ENCODE measurements at places on chromosomes 13 and 19. TPM values are rescaled to one million over a fixed set of nuclear protein-coding genes. Genes with fewer than 3 reads are reported as not detected.

- DNase-seq = no peak
Measured at GRCh38 chr13:65470781-65471180, 1759.4 kb downstream of the PCDH9 start.

GRCh38 chr19:15008308-15008707, 28.6 kb upstream of the SLC1A6 start:
- DNase-seq = no peak

GRCh38 chr19:35352177-35352447, 4.4 kb downstream of the FFAR1 start:
- no peak for DNase-seq

DNA sequence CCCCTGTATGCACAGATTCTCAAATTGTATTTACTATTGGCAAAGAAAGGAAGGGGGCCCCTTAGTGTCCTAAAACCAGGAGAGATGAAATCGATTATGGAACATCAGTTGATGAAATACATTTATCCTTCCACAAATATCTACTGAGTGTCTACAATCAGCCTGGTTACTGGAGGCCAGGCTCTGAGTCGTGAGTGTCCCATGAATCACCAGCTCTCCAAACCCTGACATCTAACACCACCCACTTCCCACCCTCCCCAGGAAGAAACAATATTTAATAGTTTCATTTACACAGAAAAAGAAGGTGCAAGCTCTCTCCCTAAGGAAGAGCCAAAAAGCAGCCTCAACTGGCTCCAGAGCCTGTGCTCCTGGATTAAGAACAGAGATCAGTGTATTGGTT, 25.2 kb downstream of the KCTD15 start:
- peak; percentile 53 for DNase-seq

Gene ZNF439
- total RNA-seq = 12.3 TPM

Gene PLIN4
- not detected for total RNA-seq

- peak; percentile 68 for DNase-seq
Measured at GRCh38 chr19:5002143-5002542, 33.2 kb downstream of the KDM4B start.

- DNase-seq = no peak
Measured at GRCh38 chr13:111943229-111943795, 123.6 kb upstream of the SOX1 start.

GRCh38 chr13:98398581-98398980, 178.3 kb downstream of the STK24 start:
- DNase-seq = no peak

- DNase-seq = peak; percentile 57
Measured at GRCh38 chr19:17775245-17775927, 19.6 kb upstream of the B3GNT3 start.

DNA sequence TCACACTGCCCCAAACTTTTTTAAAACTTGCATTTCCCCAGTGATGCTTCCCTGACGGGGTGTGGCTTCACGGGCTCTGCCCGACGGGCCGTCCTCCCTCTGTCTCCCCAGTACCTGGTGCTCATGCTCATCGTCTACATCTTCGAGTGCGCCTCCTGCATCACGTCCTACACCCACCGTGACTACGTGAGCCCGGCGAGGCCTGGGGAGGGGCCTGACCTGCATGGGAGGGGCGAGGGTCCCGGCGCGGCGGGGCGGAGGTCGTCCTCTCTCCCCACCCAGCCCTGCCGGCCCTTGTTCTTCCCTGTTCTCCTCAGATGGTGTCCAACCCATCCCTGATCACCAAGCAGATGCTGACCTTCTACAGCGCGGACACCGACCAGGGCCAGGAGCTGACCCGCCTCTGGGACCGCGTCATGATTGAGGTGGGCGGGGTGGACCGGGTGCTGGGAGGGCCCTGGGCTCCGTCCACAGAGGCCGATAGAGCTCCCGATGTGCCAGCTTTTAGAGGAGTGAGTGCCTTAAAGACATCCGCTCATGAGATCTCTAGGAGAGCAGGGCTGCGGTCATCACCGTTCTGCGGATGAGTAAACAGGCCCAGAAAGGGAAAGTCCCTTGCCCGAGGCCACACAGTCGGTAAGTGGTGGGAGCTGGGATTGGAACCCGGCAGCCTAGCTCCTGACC, 6.9 kb downstream of the UPK1A start:
- DNase-seq = peak; percentile 94

GRCh38 chr19:5090465-5091017, 121.6 kb downstream of the KDM4B start:
- no peak for DNase-seq

Gene CEACAM21
- total RNA-seq = not detected

Gene ZNF681
- 2.3 TPM for total RNA-seq

GRCh38 chr13:26555413-26555812, 2.1 kb upstream of the WASF3 start:
- DNase-seq = no peak

DNA sequence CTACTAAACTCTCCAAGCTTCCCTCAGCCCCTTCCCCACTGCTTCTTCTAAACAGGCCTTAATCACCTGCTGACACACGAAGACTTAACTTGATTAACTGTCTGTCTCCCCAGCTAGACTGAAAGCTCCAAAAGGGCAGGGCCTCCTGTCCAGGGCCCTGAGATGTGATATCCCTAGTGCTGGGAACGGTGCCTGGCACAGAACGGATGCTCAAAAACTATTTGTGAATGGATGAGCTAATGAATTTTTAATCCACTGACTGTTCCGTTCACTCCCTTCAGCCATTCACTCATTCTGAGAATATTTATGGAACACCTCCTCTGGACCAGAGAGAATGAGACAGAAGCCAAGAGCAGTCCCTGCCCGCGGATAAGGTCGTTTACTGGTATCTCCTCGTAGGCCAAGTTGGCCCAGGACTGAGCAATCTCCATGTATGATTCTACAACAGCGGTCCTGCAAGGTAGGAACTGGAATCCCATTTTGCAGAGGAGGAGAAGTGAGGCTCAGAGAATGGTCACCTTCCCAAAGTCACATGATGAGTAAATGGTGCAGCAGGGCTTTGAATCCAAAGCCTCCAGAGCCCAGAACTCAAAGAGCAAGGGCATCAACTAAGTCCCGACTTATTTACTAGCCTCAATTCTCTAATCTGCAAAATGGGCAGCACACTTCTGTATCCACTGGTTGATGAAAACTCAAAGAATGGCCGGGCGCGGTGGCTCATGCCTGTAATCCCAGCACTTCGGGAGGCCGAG, 3.4 kb downstream of the DMWD start:
- DNase-seq = no peak
